Fibroblast of mammary gland (primary cell): ENCODE measurements at places on chromosomes 13 and 19.

DNA sequence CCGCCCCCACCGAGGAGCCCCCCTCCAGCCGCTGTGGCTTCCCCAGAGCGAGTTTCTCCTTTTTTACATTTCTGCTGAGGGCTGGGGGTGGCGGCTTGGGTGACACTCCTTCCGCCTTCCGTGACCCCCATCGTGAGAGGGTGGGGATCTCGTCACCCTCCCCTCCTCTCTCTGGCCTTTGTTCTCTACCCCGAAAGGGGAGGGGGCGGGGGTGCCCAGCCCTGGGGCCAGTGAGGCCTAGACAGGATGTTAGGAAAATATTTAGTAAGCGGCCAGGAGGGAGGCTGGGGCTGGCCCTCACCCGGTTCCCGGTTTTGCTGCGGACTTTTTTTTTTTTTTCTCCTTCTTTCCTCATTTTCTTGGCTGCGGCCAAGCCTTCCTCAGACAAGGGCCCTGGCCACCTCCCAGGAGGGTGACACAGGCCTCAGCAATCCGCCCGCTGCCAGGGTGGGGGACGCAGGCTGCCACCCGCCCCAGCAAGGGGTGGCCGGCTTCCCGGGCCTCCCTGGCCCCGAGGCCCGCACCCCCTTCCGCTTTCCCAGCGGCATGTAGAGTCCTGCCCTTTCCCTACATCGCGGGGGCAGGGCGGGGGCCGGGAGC lies 3.9 kb downstream of the MIDN start:
- DNase-seq, result peak; percentile 98

DNA sequence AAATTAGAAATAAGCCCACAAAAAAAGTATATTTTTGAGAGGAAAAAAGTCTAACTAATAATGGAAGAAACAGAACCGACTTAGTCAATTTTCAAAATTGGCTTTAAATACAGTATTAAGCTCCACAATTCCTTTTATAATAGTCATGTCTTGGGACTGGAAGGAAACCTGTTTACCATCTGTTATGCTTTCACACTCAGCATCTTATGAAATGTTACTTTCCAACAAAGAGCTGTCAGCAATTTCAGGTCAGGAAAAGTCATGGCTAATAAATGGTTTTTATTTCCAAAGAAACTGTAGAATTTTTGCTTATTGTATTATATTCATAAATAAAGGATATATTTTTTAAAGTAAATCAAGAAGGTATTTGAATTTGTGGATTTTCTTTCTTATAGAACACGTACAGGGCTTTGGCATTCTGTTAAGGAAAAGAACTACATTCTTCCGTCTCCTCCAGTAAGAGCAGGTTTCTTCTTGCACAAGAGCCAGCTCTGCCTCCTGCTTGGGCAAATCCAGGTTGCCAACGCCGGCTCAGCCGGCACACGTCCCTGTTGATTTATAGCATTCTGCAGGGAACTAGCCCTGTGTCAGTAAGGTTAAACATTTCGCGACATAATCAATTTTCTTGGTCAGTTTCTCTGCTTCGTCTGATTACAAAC lies 52.9 kb upstream of the GPR12 start:
- no peak for DNase-seq

- DNase-seq, result no peak
Observed at GRCh38 chr13:77741597-77741972, 44.1 kb downstream of the SLAIN1 start.

GRCh38 chr13:50747737-50748350 lies 95.6 kb downstream of the DLEU7 start:
- peak; percentile 36 for DNase-seq

- DNase-seq, result no peak
Observed at GRCh38 chr19:2305452-2306280, 2.3 kb downstream of the LINGO3 start.

GRCh38 chr13:25732111-25732865 lies 319.5 kb downstream of the SHISA2 start:
- peak; percentile 14 for DNase-seq

- peak; percentile 11 for DNase-seq
Observed at GRCh38 chr13:106417467-106418110, 117.9 kb downstream of the EFNB2 start.

GRCh38 chr19:41771410-41771809 lies 16.1 kb downstream of the CEACAM6 start:
- no peak for DNase-seq

- no peak for DNase-seq
Observed at GRCh38 chr13:98041081-98041820, 87.8 kb downstream of the IPO5 start.

GRCh38 chr19:47228937-47229675 lies 1.9 kb downstream of the BBC3 start:
- peak; percentile 41 for DNase-seq

DNA sequence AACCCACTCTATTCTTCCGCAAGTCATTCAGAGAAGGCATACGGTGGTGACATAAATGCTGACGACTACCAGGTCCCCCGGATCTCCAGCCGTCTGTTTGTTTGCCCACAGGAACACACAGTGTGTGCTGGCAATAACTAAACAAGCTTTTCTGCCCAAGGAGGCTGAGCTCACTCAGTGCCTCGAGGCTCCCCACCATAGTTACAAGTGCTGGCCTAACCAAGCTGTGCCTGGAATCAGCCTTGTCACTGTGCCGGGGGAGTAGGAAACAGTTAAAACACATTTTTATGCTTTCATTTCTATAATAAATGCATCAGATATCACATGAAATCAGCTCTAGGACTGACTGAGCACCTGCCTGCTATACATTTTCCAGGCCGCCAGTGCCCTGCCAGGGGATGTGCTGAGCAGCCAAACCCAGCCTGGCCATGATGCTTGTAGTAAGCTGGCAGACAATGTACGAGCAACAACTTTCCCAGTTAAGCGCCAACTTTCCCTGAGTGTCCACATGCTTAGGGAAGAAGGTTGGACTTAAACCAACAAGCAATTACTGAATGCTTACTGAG lies 28.1 kb downstream of the BRD4 start:
- DNase-seq, result peak; percentile 62

- DNase-seq, result no peak
Observed at GRCh38 chr19:10998666-10999065, 37.8 kb downstream of the SMARCA4 start.

GRCh38 chr19:15365264-15365663 lies 14.3 kb downstream of the AKAP8 start:
- no peak for DNase-seq

GRCh38 chr19:44747739-44748425 lies 626 bp upstream of the BCL3 start:
- DNase-seq, result no peak

DNA sequence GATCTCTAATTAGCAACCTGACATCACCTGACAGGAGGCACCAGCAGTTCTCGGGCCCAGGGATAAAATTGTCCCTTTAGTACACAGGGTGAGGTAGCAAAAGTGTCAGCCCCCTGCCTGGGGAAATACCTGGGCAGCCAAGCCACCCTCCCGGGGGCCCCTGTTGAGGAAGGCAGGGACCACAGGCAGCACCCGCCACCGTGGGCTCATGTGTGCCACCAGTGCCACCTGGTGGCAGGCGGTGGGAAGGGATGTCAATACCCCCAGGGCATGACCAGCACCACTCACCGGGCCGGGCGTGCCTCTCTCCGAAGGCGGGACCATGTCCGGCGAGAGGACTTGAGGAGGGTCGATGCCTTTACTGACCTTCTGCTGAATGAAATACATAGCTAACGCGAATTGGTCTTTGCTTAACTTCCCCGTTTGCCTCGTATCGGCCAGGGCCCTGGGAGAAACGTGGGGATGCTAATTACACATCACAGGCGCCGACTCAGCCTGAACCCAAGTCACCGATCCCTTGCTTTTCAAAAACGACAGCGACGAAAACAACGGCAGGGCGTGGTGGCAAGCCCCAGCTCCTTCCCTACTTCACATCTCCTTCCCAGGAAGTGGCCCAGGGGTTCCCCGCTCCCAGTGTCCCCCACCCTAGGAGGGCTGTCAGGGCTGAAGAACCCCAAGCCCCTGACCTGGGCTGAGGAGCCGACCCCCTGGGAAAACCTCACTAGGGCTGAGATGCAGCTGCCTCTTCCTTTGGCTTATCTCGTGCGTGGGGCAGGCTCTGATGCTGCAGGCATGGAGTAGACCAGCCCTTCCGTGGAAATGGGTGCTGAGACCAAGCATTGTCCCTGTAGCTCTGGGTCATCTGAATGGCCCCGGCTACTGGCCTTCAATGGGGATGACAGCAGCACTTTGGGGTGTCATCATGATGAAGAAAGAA lies 53.8 kb downstream of the EPS15L1 start:
- DNase-seq, result peak; percentile 47

DNA sequence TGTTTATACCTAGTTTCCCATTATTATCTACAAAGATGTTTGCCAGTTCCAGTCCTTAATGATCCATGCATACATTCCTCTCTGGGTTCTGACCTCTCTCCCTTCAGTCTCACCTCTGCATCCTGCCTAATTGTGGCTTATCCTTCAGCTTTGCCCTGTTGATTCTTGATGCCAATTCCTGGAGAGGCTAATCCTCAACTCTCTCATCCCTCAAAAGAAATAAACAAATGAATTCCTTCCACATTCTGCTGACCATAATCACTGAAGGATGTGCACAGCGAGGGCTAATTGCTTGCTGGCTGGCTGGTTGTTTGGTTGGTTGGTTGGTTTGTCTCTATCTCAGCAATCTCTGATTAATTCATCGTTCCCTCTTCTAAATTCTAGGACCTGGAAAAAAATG lies 113.8 kb downstream of the IRS2 start:
- no peak for DNase-seq

DNA sequence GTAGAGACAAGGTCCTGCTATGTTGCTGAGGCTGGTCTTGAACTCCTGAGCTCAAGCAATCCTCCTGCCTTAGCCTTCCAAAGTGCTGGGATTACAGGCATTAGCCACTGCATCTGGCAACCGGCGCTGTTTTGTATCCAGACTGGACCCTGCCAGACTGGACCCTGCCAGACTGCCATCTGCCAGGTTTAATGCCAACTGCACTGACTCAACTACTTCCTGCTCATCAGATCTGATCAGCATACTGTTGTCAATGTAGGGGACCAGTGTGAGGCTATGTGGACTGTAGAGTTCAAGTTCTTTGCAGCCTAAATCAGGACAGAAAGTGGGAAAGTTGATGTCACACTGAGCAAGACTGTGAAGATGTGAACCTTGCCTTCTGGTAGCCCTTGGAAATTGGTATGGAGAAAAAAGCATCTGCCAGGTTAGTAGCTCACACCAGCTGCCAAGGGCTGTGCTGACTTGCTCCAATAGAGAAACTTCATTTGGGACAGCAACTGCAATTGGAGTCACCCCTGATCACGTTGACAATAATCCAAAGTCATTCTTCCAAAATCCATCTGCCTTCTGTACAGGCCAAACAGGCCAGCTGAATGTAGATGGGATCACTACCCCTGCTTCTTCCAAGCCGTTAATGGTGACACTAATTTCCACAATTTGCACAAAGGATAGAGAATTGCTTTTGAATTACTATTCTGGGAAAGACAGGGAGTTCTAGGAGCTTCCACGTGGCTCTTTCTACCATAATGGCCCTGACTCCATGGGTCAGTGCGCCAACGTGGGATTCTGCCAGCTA lies 36.8 kb upstream of the ATP1A3 start:
- DNase-seq, result no peak

GRCh38 chr19:55592391-55593090 lies 6.8 kb downstream of the FIZ1 start:
- no peak for DNase-seq

DNA sequence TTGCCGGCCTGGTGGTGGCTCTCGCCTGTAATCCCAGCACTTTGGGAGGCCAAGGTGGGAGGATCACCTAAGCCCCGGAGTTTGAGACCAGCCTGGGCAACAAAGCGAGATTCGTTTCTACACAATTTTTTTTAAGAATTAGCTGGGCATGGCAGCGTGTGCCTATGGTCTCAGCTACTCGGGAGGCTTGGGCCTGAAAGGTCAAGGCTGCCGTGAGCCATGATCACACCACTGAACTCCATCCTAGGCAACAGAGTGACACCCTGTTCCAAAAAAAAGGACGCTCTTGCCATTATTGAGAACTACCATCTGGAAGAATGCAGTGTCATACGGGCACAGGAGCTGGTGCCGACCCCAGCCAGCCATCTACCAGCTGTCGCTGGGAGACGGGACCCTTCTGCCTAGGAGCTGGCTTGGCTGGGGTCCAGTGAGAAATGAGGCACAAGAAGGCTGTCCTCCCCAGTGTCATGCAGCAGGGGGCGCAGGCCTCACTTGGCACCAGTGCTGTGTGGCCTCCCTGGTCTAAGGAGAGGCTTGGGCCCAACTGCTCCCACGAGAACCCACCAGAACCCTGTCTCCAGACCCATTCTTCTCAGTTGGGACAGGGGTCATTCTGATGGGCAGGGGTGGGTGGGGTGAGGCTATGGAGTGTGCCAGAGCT lies 12.2 kb upstream of the RELB start:
- peak; percentile 72 for DNase-seq

DNA sequence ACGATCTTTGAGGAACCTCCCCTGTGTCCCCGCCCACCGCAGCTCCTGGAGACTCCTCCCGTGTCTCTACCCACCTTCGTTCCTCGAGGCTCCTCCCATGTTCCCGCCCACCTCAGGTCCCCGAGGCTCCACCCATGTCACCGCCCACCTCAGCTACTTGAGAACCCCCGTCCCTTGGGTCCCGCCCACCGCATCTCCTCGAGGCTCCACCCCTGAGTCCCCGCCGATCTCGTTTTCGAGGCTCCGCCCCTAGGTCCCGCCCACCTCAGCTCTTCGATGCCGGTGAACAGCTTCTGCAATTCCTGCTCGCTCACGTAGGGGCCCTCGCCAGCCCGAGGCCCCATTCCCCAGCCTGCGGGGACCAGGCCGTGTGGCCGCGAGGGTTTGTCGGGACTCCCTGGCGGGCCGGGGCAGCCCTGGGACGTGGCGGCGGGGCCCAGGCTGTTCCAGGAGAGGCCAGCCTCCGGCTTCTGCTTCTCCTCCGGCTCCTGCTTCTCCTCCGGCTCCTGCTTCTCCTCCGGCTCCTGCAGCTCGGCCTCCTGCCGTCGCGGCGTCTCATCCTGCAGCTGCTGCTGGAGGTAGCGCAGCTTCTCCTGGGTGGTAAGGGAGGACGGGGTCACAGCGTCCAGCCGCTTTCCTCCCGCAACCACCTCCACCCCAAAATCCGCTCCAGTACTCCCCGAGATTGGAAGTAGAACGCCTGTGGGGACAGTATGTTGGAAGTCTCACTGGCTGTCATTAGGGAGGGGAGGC lies 16.7 kb downstream of the TSKS start:
- DNase-seq, result peak; percentile 83

- DNase-seq, result peak; percentile 22
Observed at GRCh38 chr13:46051968-46052318, 603 bp downstream of the ZC3H13 start.

- no peak for DNase-seq
Observed at GRCh38 chr19:35715981-35716800, 1.6 kb upstream of the KMT2B start.

GRCh38 chr19:28633319-28634018 lies 579.5 kb downstream of the UQCRFS1 start:
- peak; percentile 66 for DNase-seq

- DNase-seq, result peak; percentile 94
Observed at GRCh38 chr13:35953537-35954206, 177.5 kb downstream of the DCLK1 start.

- no peak for DNase-seq
Observed at GRCh38 chr13:109118521-109118920, 489.1 kb downstream of the MYO16 start.

GRCh38 chr19:37695144-37695899 lies 24.2 kb downstream of the ZNF607 start:
- DNase-seq, result no peak
